Activated naive CD8-positive, alpha-beta T cell treated with anti-CD3 and anti-CD28 coated beads, Interleukin-2, amount 50 U/mL, for 16 hours (primary cell): ENCODE measurements at places on chromosomes 11 and 22.
A peak's percentile ranks its signal among the peaks of the same experiment; 100 is the strongest.

- DNase-seq, result no peak
Observed at GRCh38 chr11:47848700-47849155, 578 bp upstream of the NUP160 start.

DNA sequence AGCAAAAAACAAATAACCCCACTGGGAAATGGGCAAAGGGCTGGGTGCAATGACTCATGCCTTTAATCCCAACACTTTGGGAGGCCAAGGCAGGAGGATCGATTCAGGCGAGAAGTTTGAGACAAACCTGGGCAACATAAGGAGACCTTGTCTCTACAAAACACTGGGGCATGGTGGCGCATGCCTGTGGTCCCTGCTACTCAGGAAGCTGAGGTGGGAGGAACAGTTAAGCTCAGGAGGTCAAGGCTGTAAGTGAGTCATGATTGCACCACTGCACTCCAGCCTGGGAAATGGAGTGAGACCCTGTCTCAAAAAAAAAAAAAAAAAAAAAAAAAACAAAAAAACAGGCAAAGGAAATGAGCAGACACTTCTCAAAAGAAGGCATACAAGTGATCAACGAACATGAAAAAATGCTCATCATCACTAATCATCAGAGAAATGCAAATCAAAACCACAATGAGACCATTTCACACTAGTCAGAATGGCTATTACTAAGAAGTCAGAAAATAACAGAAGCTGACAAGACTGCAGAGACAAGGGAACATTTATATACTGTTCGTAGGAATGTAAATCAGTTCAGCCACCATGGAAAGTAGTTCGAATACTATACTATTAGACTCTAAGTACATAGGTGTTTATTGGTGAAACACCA is 48.2 kb upstream of the SMCO4 start:
- no peak for DNase-seq

GRCh38 chr22:48907591-48907990 is 920.1 kb downstream of the BRD1 start:
- DNase-seq, result no peak

DNA sequence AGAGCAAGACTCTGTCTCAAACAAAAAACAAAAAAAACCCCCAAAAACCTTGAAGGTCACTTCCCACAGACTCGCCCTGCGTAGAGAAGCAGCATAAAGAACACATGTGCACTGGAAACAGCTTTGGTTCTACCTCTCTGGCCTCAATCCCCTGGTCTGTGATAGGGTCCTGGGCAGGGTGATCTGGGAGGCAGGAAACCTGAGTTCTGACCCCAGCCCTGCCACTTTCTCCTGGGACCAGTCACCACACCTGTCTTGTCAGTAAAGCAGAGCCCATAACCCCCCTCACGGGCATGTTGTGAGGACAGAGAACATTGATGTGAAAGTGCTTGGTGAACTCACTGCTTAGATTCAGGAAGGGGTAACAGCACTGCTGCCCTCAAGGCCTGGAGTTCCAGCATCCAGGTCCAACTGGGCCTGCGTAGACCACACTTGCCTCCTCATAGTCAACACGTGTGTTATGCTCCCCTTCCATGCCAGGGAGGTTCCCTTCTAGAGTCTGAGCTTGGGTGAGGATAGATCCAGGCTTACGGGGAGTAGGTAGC is 11.4 kb downstream of the UCP2 start:
- no peak for DNase-seq

- DNase-seq, result peak; percentile 25
Observed at GRCh38 chr11:68584097-68584496, 100.2 kb upstream of the GAL start.

DNA sequence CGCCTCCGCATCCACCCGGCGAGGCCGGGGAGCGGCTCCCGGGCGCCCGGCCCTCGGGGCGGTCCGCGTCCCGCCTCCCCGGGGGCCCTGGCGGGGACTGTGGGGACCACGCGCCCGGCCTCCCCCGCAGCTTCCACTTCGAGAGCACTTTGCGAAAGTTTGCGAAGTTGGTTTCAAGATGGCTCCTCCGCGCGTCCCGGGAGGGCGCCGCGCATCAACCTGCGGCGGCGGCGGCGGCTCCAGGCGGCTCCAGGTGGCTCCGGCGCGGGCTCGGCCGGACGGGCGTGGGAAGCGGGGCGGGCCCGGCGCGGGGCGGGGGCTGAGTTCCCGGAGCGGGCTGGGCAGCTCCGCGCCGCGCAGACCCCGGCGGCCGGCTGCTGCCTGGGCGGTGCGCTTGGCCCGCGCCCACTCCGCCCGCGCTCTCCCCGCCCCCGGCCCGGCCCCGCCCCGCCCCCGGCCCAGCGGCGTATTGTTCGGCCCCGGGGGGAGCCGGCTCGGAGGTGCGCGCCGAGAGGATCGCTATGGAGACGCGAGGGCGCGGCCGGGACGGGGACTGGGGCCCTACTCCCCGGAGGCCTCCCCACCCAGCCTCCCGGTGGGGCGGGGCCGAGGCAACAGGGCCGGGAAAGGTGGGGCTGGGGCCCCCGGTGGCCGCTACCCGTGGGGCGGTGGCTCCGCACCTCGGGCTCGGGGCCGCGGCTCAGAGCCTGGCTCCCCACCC is at the start of gene CELSR1:
CELSR1 (minus strand) TSS at position 396 of the 721 bp plus-strand sequence. CDS start 450 bp downstream, outside the sequence.
- DNase-seq, result no peak

- DNase-seq, result no peak
Observed at GRCh38 chr11:84722583-84723108, 904.5 kb downstream of the DLG2 start.

- no peak for DNase-seq
Observed at GRCh38 chr22:44075670-44076069, 51.6 kb downstream of the PARVB start.

DNA sequence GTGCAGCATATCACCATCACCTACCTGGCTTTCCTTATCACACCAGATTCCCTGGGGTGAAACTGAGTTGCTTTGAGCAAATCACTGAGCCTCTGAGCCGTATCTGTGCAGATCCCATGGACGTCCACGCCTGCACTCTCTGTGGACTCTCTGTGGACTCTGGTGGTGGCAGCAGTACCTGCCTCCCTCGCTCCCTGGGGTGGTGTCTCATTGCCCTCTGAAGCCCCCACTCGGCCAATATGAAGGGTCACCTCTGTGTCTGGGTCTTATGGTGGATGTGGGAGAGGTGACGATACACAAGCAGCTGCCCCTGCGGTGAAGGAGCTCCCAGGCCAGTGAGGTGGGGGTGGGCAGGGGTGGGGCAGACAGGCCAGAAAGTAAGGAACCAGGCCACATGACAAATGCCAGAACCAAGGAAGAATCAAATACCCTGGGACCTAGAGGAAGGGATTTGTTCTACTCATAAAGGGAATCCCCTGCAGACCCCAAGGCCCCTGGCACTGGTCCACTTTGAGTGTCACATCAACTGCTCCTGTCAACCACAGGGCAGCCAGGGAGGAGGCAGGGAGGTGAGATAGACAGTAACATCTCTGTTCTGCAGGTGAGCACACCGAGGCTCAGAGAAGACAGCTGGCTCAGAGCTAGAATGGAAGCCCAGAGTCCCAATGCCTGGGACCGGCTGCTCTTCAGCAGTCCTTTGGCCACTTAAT is 9.2 kb upstream of the CHST1 start:
- DNase-seq, result no peak

GRCh38 chr22:33917744-33918406 is 2.4 kb downstream of the LARGE1 start:
- DNase-seq, result no peak

- no peak for DNase-seq
Observed at GRCh38 chr22:40567626-40568328, 68.7 kb downstream of the MRTFA start.

DNA sequence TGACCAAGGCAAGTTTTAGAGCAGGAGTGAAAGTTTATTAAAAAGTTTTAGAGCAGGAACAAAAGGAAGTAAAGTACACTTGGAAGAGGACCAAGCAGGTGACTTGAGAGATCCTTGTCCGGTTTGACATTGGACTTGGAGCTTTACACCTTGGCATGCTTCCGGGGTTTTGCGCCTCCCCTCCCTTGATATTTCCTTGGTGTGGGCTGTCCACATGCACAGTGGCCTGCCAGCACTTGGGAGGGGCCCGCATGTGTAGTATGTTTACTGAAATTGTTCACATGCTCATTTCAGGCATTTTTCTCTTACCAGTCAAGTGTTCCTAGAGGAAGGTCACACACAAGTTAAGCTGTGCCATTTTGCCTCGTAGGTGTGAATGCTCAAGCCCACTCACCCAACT is 19.0 kb upstream of the THRSP start:
- DNase-seq, result no peak

- no peak for DNase-seq
Observed at GRCh38 chr11:113240790-113241635, 73.4 kb upstream of the TTC12 start.

GRCh38 chr11:122159173-122159721 is 43.2 kb upstream of the BLID start:
- DNase-seq, result no peak

DNA sequence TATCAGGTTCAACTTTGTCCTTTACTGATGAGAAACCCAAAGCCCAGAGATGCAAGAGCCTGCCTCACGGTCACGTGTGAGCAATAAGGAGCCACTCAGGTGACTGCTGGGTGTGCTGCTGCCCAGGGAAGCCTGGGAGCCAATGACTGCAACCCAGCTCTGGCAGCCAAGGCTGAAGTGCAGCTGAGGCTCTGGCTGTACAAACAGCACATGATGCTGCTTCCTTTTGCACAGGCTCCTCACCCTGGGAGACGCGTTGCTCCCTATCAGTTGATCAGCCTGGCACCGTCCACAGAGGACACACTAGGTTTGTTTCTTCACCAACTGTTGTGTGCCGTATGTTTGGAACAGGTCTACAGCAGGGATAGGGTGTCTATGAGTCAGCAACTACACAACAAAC is 168.7 kb downstream of the EFCAB6 start:
- DNase-seq, result no peak

DNA sequence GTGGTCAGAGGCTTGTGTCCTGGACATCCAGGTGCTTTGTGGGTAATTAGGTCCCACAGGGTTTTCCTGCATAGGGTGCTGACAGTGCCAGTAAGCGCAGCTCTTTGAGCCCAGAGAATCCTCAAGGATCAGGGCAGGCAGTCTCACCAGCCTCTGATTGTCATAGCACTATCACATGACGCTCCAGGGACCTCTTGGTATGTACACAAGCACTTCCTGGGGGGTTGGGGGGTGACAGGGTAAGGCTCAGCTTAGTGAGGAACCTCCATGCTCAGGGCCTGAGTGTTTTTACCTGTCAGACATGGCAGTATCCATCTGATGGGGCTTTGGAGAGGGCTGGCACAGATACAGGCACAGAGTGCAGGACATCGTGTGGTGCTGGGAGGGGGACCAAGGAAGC is 27.9 kb upstream of the SUSD2 start:
- no peak for DNase-seq

DNA sequence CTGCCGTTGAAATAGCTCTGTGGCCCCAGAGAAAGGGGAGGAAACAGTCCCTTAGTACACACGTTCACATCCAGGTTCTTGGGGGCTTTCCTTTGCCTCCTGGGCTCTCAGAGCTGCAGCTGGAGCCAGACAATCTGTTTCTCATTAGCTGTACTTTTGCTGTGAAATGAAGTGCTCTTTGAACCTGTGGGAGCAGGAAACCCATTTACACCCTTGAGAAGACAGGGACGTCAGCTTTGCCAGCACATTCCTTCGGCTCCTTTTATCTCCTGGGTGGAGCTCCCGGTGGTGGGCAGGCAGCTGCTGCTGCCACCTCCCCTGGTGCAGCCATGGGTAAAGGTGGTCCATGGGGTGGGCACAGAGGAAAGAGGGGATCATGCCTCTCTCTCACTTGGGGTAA is 80.6 kb upstream of the TIMP3 start:
- DNase-seq, result no peak

GRCh38 chr22:23812378-23812777 is 25.6 kb downstream of the SMARCB1 start:
- no peak for DNase-seq

GRCh38 chr22:19868773-19869471 is 14.2 kb upstream of the GNB1L start:
- DNase-seq, result no peak

DNA sequence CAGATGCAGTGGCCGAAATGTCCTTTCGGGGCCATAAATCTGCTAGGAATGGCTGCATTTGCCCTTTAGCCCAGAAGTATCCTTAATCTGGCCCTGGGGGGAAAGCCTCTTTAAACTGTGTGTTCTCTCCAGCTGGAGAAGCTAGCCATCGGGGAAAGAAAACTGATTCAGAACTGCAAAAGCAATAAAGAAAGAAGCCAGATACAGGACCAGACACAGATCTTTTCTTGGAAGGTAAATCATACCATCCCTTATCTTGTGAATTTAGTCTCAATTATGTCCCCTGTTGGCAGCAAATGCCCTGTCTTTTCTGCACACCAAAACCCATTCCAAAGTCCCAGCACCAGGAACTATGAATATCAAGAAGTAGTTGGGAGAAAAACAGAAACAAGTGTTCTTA is 25.6 kb downstream of the PC start:
- DNase-seq, result no peak
